ENCODE measurements at places on chromosomes 11 and 22.
A peak's percentile ranks its signal among the peaks of the same experiment; 100 is the strongest.

GRCh38 chr11:105244160-105244825, 104.7 kb upstream of the CARD18 start:
- DNase-seq: peak; percentile 73

DNA sequence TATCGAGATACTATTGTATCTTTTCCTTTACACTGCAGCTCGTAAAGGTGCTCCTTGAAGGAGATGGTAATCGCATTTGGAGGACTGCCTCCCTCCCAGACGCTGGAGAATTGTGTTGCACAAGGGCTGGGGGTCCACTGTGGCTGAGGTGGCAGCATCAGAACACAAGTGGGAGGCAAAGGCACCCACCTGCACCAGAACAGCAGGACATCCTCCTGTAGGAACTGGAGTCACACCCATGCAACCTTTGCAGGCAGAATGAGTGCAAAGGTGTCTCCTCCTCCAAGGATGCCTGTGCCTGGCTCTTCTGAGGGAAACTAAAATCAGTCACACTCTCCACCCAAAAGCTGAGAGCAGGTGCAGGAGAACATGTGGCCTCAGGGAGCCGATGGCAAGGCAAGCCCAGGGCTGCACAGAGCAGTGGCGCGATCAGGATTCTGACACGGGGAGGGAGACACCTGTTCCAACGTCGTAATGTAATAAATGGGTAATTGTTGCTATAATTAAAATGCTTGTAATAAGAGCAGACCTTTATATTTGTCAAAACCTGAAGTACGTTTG, 1501.4 kb downstream of the TBC1D22A start:
- no peak for DNase-seq

DNA sequence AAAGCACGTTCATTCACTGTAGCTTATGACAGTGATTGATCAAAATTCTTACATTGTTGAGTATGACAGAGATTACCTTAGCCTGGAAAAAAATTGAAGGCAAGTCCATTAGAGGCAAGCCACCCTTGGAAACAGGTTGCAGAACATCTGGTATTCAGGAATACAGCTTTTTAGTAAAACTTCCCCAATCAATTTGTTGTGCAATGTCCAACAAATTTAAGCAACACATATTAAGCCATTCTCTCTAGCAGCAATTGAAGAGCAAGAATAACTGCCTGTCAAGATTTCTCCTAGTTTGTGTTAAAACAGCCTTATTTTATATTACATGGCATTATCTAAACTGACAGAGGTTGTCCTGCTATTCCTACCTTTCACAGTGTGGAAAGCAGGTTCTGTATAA, 37.0 kb downstream of the BCL2L13 start:
- no peak for DNase-seq

- DNase-seq: no peak
Measured at GRCh38 chr11:9639099-9639498, 24.8 kb upstream of the SWAP70 start.

GRCh38 chr11:31802000-31802551, 9.0 kb downstream of the PAX6 start:
- DNase-seq: no peak

DNA sequence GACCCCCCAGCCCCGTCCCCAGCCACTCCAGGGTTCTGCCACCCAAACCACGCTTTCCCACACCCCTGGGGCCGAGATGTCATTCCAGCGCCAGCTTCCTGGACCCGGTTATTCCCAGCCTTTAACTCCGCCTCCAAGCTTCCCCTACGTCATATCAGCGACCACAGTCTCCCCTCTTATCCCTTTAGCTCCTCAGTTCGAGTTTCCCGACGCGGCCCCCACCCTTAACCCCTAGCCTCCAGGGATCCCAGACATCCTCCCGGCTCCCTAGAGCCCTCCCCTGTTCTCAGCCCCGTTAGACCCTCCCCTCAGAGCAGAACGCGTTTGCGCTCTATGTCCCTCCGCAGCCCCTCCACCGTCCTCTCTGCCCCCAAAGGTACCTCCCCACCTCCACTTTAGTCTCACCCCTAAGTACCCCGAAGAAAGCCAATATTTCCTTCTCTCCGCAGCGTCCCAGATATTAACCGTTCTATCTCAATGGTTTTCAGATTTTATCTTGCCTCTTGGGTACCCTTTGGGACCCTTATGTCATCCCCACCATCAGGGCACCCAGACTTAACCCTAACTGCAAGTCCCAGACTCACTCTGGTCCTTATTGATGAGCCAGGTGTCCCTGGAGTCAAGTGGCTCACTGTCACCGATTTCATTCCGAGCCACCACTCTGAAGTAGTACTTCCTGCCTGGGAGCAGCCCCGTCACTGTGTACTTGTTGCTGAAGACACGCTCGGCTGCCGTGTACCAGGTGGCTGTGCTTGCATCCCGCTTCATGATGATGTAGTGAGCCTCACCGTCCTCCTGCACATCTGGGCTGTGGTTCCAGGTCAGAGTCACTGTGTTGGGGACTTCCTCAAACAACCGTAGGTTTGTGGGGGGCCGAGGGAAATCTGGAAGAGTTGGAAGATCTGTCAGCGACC, 8.0 kb downstream of the TMEM86A start:
- no peak for DNase-seq

DNA sequence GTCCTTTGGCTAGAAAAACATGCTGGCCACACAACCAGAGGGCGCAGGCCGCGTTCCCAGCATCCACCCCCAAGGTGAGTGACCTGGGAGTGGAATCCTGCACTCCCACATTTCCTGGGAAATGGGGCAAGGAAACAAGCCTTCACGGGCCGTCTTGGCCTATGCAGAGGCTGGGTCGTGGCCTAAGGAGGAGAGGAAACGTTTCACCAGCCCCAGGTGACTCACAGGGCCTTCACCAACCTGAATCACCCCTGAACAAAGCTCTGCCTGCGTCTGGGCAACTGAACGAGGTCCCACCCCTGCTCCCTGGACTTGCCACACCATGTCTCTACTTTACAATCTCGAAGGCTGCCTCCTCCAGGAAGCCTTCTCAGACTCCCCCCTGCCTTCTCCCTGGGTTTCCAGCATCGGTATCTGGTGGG, 13.2 kb downstream of the MYH9 start:
- peak; percentile 81 for DNase-seq

DNA sequence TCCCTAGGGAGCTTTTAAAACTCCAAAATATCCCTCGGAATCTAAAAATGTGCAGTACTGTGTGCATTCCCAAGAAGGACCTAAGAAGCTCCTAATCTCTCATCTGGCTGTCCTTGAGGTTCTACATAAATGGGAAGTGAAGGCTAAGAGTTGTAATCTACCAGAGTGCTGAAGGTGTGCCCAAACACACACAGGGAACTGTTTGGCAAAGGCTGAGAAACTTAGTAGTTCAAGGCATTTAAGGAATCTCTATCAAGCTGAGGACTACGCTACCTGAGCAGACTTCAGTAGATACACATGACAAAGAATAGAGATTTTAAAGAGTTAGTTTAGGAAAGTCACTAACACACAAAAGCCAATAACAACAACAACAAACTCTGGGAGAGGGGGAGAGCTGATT, 71.1 kb downstream of the TTC28 start:
- no peak for DNase-seq

DNA sequence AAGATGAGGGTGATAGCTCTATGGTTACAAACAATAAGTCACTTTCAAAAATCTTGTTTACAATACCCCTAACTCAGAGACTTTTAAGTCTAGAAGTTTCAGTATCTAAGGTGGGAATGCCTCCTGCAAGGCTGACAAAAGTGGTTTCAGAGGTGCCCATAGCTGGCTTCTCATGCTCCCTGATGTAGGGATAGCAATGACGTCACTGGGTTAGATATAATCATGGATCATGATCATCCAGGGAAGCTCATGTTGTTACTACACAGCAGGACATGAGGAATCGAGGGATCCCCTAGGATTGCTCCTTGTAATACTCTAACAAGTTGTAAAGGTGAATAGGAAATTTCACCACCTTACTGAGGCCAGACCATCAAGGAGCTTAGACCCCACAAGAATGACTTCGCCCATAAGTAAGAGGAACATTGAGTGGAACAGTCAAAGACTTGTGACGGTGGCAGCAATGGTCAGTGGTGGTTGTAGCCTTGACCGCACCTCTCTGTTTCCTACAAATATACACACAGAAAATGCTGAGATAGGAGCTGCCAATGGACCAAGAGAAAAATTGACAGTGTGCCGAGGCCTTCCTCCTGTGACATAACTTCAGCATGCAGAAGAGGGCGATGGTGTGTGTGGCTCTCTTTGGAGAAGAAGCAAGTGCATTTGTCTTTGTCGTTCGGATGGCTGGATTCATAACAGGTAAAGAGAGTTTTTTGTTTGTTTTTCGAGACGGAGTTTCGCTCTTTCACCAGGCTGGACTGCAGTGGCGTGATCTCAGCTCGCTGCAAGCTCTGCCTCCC, 15.6 kb downstream of the APOL4 start:
- no peak for DNase-seq

GRCh38 chr11:93528757-93529645, 14.2 kb downstream of the SMCO4 start:
- DNase-seq: no peak

GRCh38 chr11:117179048-117179999, 781 bp downstream of the SIDT2 start:
- DNase-seq: no peak

DNA sequence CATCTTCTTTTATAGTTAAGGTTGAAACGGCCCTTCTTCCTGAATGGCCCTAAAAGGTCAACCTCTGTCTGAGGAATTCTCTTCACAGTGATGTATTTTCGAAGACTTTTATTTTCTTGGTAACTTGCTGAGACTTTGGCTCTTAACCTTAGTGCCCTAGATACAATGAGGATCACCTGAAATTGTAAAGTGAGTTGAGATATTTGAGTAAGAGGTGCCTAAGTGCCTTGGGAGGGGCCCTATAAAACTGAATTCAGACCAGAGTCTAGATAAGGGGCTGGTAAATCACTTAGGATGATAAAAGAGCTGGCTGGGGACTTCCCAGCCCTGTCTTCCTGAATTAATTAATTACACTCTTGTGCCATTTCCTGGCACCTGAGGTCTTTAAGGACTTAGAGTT, 505.6 kb upstream of the KIRREL3 start:
- DNase-seq: no peak

GRCh38 chr11:62555464-62556107, 9.0 kb upstream of the AHNAK start:
- no peak for DNase-seq

DNA sequence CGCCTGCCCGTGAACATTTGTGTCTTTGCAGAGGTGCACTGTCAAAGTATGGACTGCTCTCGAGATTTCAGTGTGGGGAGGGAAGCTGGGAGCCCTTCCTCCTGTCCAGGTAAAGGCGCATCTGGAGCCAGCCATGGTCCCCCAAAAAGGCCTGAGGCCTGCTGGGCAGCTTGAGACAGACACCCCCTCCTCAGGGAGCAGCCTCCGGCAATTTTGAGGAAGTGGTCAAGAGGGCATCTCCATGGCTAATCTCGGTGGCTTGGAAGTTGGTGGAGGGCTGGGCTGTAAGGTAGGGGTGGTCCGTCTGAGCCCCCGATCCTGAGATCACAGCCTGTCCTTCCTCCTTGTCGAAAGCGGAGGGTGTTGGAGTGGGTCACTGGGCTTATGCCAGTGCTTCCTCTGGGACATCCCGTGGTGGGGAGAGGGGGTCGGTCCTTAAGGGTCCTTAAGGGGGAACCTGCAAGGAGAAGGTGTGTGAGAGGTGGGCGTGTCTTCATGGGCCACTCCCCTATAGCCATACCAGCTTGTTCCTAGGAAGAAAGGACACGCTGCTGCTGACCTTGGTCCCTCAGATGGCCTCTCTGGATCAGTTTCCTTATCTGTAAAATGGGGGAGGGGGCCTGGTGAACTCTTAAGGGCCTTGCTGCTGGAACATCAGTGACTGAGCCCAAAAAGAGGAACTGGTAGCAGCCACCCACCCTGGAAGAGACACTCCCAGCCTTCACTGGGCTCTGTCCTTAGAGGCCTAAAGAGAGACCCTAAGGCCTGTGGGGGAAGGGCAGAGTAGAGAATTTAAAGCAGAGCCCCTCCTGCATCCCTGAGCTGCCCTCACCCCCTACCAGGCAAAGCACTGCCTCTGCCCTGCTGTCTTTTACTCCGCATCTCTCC, 2.6 kb downstream of the KCNC1 start:
- DNase-seq: no peak

- no peak for DNase-seq
Measured at GRCh38 chr11:11089805-11090204, 232.0 kb upstream of the ZBED5 start.

- DNase-seq: no peak
Measured at GRCh38 chr11:709109-709997, 3.3 kb downstream of the EPS8L2 start.

DNA sequence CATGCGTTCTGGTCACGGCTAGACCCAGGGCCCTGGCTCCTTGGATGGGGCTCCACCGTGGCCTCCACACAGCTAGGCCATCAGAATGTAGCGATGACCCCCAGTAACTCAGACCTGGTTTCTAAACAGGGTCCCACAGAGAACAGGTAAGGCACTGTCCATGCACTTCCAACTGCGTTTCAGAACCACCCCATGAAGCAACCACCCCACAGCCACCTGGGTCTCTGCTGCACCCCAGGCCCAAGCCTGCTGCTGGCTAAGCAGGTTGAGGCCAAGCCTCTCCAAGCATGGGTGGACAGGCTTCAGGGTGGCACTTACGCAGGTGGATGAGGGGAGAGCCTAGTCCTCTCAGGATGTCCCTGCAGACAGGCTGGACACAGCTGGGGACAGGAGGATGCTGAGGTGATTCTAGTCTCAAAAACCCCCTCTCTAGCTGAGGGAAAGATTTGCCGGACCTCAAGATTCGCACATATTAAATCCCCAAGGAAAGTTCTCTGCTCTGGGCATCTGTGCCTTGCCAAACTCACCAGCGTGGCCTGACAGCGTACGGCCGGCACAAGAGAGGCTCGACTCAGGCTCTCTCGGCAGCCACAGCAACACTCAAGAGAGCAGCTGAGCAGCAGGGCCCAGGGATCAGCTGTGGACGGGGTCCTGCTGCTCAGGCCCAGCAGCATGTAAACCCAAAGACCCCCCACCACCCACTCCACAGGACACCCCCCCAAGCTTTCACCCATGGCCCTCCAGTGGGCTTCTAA, 141.6 kb downstream of the CRYBB2 start:
- no peak for DNase-seq

GRCh38 chr22:28984482-28985158, 77.0 kb downstream of the C22orf31 start:
- DNase-seq: no peak

DNA sequence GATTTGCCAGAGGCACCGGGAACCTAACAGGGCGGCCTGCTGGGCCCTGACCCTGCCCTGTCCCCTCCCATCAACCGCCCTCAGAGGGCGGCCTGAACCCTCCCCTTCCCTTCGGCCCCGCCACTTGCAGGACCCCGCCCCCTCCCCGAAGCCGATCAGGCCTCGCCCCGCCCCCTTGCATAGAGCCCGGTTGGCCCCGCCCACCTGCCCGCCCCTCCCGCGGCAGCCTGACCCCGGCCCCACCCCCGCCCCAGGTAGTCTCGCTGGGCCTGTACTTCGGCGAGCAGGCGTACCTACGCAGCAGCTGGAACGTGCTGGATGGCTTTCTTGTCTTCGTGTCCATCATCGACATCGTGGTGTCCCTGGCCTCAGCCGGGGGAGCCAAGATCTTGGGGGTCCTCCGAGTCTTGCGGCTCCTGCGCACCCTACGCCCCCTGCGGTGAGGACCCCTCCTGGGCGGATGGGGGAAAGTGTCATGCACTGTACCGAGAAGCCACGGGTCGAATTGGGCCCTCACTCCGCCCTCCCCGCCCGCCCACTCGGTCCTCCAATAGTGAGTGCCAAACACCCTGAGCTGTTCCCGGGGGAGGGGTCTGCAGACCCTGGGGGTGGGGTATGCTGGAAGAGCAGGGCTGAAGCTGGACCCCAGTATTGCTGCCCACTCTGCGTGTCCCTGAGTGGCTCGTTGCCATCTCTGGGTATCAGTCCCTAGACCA, 94.1 kb downstream of the CACNA1I start:
- DNase-seq: no peak

GRCh38 chr11:121870206-121871045, 245.6 kb downstream of the BLID start:
- DNase-seq: no peak

All from RWPE1 (cell line).